ENCODE measurements at places on chromosomes 5 and 9.

DNA sequence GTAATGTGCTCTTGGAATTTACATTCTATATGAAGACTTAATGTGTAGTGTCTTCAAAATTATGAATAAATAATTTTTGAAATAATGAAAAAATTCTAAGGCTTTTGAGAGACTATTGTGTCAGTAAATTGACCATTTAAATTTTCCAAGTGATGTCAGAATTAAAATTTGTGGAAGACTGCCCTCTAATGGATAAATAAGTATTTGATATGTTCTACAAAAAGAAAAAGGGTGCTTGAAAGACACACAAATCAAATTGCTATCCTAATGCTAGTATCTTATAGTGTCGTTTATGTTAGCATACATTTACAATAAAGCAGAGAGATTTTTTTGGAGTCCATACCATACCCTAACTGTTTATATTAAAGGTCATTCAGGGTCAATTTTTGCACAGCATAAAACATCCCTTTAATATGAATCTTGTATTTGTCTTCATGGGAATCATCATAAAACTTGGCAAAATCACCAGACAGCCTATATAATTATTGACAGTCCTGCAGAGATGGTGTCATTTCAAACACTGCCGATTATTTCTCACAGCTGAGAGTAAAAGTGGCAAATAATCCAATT lies 120.8 kb upstream of the SLC27A6 start:
- no peak for DNase-seq

- no peak for DNase-seq
Observed at GRCh38 chr5:91006713-91007112, 376.4 kb downstream of the ARRDC3 start.

DNA sequence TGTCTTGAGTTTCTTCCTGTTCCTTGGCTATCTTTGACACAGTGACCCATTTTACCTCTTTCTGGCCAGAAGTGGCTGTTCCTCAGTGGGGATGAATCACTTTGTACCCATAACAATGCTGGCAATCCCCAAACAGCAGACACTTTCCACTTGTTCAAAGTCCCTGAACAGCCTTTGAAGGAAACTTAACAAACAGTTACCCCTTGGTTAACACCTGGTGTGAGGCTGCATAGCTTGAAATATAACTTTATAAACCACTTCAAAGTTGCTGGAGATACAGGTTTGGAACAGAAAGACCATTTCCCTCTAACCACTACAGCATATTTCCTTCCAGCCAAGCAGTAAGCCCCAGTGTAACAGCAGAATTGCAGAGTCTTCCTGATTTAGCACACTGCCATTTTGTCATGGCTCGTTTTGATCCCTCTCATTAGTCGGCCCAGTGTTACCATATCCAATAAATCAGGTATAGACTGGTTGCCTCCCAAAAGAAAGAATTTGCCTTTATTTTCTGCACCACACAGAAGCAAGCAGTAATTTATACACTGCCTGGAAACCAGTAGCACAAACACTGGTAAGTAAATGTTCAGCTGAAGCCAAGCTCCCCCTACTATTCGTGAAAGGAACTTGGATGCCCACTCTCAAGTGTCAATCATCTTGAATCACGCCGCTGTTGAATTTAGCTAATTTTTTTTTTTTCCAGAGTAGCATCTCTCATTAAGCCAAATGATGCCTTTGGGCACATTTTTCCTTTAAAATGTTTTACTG lies 225.9 kb downstream of the PIK3R1 start:
- no peak for DNase-seq

DNA sequence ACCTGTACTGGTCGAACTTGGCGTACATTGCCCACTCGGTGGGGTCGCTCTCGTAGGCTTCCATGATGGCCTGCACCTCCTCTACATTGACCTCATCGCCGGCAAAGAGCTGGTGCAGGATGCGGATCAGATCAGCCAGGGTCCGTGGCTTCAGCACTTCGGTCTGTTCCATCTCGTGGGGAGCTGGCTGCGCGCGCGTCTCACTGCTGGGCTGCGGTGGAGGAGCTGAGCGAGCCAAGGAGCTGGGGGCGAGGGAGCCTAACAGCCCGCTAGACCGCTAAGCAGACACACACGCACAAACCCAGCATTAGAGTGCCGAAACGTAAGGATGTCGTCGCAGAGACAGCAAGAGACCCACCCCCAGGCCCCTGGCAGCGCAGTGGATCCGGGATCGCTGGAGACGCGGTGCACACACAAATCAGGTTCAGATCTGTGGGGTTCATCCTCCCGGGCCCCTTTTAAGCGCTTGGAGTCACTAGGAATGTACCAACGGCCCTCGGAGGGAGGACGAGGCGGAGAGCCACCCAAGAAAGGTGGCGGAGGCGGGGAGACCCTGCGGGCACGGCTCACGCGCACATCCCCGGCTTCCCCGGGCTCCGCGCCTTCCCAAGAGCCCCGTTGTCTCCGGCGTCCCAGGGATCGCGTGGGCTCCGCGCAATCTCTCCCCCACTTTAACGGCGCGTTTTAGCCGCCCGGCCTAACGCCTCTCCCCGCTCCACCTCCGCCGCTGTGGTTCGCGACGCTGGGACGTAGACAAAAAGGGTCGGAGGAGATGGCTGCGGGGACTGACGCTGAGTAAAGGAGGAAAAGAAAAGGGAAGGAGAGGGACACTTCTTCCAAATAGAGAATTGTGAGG lies at the start of gene CDO1:
CDO1 (minus strand) TSS at position 434 of the 856 bp plus-strand sequence; CDS start at position 172, 262 bp downstream.
- no peak for DNase-seq

- DNase-seq = no peak
Observed at GRCh38 chr9:94178927-94179326, 80.2 kb upstream of the ZNF169 start.

- no peak for DNase-seq
Observed at GRCh38 chr5:19767987-19768386, 220.0 kb downstream of the CDH18 start.
